Fibroblast of pulmonary artery (primary cell): ENCODE measurements at places on chromosomes 5 and 9.

GRCh38 chr5:38827525-38827924, 18.3 kb upstream of the OSMR start:
- DNase-seq: peak; percentile 58

GRCh38 chr5:133241179-133242092, 189.6 kb downstream of the HSPA4 start:
- DNase-seq: no peak

- DNase-seq: peak; percentile 43
These were observed 4.6 kb downstream of the SMC5 start for GRCh38 chr9:70263421-70263820.

DNA sequence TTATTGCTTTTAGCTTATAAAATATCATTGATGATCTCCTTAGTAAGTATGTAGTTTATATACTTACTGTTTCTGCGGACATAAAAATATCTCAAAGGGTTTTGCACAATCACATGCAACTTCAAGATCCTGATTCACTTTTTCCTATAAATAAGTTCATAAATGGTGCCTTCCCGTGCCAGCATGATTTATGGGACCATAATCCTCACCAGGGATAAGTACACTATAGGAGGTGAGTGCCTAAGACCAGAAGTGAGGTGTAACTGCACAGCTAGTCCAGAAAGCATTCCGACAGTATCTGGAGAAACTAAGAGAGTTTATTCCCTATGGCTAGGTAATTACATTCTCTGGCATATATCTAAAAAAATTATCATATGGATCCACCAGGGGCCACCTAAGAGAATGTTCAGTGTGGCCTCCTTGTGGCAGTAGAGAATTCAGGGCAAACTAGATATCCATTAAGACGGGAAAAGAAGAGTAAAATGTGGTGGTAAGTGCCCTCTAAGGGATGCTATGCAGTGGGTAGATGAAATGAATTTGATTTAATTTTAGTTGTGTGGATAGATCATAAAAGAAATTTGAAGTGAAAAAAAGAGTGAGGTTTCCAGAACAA, 402.5 kb upstream of the SLC24A2 start:
- no peak for DNase-seq
